Gastroesophageal sphincter (tissue), 4 donors: ENCODE measurements at places on chromosomes 1 and 21. TPM values are rescaled to one million over a fixed set of nuclear protein-coding genes. Genes with fewer than 3 reads are reported as not detected.

DNA sequence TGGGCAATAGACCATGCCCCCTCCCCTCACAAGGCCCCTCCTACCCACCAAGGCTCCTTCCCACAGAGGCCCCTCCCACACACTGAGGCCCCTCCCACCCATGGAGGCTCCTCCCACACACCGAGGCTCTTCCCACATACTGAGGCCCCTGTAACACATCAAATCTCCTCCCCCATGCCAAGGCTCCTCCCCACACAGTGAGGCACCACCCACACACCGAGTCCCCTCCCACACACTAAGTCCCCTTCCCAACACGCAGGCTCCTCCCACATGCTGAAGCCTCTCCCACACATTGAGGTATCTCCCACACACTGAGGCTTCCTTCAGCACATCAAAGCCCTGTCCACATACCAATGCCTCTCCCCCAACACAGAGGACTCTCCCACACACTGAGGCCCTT, 391.8 kb downstream of the CAMTA1 start:
- no peak for ATAC-seq

DNA sequence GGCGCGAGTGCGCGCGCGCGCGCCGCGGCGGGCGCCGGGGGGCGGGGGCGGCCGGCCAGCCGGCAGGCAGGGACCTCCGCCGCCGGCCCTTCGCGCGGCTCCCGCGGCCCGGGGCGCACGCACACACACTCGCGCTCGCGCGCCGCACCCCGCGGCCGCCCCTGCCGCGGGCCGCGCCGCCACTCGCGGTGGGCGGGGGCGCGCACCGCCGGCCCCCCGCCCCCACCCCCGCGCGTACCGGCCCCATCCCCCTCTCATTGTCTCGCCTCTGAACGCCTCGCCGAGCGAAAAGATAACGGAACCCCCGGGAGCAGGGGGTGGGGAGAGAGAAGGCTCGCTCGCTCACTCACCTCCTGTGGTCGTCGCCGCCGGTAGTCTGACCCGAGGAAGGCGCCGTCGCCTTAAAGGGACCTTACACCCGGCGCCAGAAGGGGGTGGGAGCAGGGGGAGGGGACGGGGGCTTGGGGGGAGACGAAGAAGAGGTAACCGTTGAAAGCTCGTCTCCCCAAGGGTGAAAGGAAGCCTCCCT, 428 bp downstream of the POGZ start:
- ATAC-seq: peak; percentile 56

GRCh38 chr1:225777583-225778336, at the start of gene SRP9:
Gene SRP9, plus strand, starts transcription at chr1:225777826. Its CDS starts 115 bp downstream, at chr1:225777941.
- ATAC-seq: peak; percentile 100

- no peak for ATAC-seq
Measured at GRCh38 chr1:64287071-64287470, 83.6 kb downstream of the UBE2U start.

DNA sequence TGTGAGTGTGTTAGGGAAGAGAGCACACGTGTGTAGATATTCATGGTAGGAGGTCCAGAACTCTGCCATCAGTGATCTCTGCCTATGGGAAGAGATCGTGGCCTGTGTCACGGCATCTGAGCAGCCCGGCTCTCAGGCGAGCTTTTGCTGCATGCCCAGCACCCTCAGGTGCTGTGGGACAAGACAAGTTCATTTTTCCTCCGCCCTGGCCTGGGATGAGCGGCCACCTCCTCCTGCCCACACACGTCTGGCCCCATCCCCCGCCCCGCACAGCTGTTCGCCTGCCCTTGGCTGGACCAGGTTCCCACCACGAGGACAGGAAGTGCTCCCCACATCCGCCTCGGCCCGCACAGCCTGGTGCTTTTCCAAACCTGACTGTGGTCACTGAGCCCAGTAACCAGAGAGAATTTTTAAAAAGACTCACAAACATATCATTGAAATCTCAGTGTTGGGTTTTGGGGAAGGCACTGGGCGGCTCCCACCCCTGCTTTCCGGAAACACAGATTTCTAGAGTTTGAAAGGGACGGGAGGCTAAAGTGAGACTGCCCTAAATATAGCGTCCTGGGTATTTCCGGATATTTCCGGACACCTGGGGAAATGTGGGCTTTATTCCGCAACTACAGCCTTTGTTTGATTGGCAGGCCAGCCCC, 18.0 kb downstream of the BMP8A start:
- peak; percentile 56 for ATAC-seq

DNA sequence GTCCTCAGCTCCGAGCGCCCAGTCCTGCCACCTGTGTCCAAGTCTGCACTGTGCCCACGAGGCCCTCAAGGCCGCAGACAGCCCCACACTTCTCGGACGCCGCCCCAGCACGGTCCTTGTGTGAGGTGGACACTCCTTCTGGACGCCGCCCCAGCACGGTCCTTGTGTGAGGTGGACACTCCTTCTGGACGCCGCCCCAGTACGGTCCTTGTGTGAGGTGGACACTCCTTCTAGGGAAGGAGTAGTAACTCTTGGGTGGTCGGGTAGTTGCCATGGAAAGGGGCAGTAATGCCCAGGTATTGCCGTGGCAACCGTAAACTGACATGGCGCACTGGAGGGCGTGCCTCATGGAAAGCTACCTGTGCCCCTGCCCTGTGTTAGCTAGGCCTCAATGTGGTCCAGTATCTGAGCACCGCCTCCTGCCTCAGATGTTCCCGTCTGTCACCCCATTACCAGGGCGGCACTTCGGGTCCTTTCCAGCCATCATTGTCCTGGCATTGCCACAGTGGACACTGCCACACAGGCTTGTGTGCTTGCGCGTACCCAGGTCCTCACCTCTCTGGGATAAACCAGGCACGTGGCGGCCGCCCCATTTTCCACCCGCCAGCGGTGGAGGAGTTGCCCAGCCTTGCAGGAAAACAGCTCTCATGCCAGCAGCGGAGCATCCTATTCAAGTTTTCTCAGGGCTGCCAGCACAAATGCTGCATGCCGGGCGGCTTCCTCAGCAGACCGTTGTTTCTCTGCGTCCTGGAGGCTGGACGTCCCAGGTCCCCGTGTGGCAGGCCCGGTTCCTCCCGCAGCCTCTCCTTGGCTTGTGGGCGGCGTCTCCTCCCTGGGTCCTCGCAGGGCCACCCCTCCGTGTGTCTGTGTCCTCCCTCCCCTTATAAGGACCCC, 40.8 kb upstream of the POFUT2 start:
- ATAC-seq: no peak

DNA sequence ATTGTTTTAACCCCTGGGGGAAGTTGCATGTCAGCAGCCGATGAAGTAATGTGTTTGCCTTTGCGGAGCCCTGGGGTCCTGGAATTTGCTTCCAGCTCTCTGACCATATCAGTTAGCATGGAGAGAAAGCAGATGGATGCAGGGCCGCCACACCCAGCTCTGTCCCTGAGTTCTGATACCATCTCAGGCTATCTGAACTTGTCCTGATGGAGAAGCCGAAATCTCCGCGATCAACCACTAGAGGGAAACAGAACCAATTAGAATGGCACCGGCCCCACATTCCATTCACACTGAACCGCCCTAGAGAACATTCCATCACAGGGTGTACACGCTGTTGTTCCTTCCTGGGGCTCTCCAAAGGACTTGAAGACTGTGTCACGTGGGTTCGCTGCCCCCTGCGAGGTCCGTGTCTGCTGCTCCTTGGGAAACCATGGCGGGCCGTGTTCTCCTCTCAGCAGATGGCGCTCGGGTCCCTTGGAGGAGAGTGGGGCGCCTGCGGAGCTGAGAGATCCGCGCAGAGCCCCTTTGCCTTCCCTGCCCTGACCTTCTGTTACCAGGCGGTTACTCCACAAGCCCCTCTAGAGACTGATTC, 75.4 kb downstream of the ABCA4 start:
- ATAC-seq: peak; percentile 94

DNA sequence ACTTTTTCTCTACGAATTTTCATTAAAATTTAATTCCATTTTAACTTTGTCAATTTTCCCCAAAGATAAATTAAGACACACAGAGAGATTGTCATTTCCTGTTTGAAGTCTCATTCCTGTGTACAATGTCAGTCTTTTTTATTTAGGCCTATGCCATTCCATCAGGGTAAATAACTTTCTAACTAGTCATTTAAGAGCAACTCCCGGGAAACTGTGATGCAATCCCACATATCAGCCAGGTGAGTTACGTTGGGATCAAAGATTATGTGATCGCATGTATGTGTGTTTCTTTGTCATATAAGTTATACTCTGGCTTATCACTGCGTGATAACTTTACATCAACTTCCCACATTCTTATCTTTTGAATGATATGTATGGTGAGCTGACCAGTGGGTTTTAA, 86.1 kb upstream of the S1PR1 start:
- no peak for ATAC-seq

DNA sequence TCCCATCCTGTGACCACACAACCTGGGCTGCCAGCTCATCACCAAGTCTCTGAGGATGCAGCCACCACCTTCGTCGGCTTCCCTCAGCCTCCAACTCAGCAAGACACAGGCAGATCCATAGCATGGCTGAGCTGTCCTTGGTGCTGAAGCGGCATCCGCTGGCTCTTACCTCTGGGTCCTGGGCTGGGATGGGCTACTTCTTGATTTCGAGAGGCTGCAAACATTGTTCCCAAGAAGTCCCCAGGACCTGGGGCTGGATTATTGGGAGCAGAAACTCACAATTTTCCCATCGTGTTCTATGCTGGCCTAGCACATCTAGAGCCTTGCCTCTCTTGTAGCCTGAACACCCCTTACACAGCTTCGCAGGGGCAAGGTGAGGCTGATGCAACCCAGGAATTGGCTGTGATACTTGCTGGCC, 24.9 kb upstream of the C1QA start:
- no peak for ATAC-seq

DNA sequence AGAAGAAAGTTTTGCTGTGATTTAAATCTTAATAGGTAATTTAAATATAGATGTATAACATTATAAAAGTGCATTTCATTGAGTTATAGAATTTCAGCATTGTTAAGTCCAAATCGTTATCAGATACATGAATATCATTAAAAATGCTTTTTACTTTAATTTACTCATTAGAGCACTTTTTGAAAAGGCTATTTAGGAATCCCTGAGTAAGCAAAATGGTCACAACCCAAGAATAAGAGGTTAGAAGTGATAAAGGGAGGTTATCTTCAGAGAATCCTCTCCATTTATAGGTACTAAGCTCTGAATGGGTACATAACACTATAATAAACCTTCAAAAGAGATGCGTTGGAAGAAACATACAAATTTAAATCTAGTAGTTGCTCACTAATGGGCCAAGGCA, 130.7 kb downstream of the SLC30A10 start:
- no peak for ATAC-seq

- ATAC-seq: no peak
Measured at GRCh38 chr1:74502858-74503257, 9.6 kb downstream of the LRRC53 start.

GRCh38 chr1:40648200-40648599, 17.3 kb downstream of the RIMS3 start:
- no peak for ATAC-seq

- no peak for ATAC-seq
Measured at GRCh38 chr1:185916861-185917260, 182.7 kb downstream of the HMCN1 start.

- ATAC-seq: no peak
Measured at GRCh38 chr1:202149566-202149965, 5.0 kb upstream of the ARL8A start.

DNA sequence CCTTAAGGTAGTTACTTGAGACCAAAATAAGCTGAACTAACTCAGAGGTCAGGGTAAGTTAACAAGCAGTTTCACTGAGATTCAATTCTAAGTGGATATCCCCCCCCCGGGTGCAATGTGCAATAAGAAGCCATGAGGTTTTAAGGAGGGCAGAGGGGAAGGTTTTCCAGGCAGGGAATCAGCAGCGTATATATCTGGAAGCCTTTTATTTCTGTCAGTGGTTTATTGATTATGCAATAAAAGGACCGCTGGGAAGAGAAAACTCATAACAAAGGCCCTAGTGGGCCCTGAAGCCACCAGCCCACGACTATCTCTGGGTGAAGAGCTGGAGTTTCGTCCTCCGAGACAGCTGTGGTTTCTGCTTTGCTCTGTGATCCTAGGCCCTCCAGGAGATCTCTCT, 53.1 kb upstream of the CTPS1 start:
- no peak for ATAC-seq

GRCh38 chr1:166914111-166914510, 38.0 kb upstream of the TADA1 start:
- ATAC-seq: no peak

DNA sequence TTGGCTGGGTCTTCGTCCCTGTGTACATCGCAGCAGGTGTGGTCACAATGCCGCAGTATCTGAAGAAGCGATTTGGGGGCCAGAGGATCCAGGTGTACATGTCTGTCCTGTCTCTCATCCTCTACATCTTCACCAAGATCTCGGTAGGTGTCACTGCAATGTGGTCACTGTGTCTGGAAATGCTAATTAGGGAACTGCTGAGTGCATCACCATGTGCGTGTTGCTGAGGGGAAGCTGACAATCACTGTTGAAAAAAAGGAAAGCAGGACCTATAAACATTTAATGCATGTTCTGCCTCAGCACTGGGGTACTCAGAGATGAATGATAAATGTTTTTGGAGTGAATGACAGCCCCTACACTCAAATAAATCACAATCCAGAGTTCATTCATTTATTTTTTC, 6.8 kb downstream of the SLC5A9 start:
- no peak for ATAC-seq

DNA sequence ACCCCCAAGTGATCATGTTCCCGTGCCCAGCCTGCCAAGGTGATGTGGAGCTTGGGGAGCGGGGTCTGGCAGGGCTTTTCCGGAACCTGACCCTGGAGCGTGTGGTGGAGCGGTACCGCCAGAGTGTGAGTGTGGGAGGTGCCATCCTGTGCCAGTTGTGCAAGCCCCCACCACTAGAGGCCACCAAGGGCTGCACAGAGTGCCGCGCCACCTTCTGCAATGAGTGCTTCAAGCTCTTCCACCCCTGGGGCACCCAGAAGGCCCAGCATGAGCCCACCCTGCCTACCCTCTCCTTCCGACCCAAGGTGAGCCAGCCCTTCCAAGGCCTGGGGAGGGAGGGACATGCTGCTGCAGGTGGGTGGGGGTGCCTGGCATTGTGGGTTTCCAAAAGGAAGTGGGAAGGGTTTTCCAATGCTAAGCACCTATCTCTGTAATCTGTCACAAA, 2.3 kb downstream of the TRIM46 start:
- ATAC-seq: no peak

- peak; percentile 28 for ATAC-seq
Measured at GRCh38 chr1:180252638-180253536, 22.8 kb downstream of the LHX4 start.

GRCh38 chr1:229537894-229538293, 20.6 kb downstream of the ABCB10 start:
- ATAC-seq: no peak

FCRL6 gene
- total RNA-seq: 0.94 TPM

ANKRD65 gene
- total RNA-seq: 9.1 TPM

B4GALT3 gene
- total RNA-seq: 16.8 TPM

SPAG17 gene
- total RNA-seq: 0.13 TPM

IGSF21 gene
- total RNA-seq: 0.31 TPM

DCST2 gene
- total RNA-seq: 0.35 TPM

CD1B gene
- total RNA-seq: not detected

MYOG gene
- not detected for total RNA-seq

ODF2L gene
- 9.2 TPM for total RNA-seq

SPRR2F gene
- total RNA-seq: 12.0 TPM
